ENCODE measurements at places on chromosomes 11 and 22.

- no peak for DNase-seq
These were observed 13.8 kb upstream of the SSTR3 start for GRCh38 chr22:37226087-37226486.

GRCh38 chr11:108319541-108320145 is 96.8 kb downstream of the ATM start:
- DNase-seq = no peak

- DNase-seq = no peak
These were observed 144.3 kb upstream of the ANO3 start for GRCh38 chr11:26187639-26188038.

- no peak for DNase-seq
These were observed 77.6 kb downstream of the PLEKHA7 start for GRCh38 chr11:16936643-16937042.

GRCh38 chr11:66639066-66639813 is 737 bp downstream of the RBM4 start:
- peak; percentile 22 for DNase-seq

DNA sequence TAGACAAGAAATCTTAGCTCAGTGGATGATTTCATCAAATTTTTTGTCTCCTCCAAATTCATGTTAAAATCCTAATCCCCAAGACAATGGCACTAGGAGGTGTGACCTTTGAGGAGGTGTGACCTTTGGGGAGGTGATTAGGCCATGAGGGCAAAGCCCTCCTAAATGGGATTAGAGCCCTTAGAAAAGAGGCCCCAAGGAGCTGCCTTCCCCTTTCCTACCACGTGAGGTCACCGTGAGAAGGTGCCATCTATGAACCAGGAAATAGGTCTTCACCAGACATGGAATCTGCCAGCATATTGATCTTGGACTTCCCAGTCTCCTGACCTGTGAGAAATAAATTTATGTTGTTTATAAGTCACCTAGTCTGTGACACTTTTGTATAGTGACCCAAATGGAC is 138.7 kb downstream of the TRIM29 start:
- DNase-seq = no peak

DNA sequence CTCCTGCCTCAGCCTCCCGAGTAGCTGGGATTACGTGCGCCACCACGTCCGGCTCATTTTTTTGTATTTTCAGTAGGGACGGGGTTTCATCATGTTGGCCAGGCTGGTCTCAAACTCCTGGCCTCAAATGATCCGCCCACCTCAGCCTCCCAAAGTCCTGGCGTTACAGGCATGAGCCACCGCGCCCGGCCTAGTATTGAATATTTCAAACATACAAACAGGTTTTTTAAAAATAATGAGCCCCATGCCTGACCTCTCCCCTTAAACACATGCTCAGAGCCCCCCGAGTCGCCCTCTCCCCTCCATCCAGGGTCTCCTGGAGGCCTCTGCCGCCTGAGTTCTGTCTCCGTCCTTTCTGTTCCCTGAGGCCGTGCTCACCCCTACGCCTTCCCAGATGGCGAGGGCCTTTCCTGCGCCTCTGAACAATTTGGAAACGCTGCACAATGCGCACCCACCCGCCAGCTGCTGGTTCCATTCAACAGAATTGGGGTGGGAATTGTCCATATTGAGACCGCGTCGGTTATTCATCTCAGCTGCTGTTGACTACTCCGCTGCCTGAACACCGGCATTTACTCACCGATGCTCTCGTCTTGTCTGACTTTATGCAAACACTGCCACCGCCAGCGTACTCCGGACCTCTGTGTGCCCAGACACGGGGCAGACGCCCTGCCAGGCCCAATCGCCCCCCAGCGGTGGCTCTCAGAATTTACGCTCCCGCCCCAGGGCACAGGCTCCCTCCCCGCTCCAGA is 13.6 kb upstream of the RNH1 start:
- DNase-seq = no peak

DNA sequence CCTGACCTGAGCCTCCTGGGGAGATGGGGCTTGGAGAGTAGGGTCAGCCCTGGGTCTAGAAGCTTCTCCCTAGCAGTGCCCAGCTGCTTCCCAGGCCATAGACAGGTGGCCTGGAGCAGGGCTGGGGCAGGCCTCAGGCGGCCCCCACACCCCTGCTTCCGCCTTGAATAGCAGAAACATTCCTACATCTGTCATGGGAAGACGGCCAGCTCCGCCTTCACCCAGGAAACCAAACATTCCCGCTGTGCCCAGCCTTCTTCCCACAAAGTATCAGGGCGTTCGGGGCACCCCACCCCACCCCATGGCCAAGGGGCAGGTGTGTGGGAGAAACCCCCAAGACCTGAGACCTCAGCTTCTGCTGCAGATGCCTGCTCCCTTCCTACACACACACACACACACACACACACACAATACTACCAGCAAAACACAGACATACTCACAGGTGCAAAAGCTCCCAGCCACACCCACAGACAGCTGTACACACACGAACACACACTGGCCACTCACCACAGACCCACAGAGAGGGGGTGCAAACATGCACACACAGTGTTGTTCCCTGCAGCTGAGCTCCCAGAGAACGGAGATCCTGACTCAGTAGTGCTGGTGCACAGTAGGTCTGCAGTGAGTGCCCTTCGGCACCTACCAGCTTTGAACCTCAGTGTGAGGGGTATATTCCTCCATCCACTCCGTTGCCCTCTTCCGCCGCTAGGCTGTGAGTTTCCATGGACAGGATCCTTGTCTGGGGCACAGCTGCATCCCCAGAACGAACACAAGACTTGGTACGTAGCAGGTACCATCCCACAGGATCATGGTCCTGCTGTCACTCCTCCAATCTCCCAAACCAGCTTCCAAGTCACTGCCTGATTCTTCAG is 37.4 kb downstream of the PDGFB start:
- DNase-seq = no peak

DNA sequence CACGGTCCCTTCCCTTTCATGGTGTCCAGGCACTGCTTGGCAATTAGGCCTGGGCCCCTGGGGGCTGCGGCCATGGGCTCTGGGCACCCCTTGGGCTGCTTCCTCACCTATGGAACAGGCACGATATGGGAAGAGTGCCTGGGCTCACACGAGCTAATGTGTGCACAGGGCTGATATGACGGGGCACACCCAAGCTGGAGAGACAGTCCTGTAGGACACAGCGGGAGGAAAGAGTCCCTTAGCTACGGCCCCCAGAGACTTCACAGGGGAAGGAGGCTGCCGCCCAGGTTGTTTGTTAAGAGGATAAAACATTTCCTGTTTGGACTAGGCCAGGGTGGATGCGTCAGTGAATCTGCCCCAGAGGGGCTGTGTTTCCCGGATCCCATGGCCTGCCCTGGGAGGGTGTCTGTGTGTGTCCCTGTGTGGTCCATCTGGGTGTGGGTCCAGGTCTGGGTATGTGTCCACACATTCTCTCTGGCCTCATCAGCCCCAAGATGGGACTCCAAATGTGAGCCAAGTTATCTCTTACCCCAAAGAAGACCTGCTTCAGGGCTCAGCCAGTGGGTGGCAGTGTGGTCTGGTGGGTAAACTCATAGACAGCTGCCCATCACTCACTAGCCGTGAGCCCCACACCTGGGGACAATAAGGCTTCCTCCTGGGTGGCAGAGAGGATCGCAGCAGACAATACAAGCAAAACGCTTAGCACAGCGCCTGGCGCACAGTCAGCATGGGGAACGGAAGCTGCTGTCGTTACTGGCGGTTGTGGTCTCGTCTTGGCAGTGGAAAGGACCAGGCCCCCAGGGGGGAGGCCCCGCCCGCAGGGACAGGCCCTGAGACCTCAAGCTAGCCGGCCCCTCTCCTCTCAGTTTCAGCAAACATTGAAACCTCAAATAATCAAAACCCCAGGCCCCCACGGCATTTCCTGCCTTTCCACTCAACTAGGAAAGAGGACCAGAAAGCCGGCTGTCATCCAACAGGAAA is 3.2 kb upstream of the EMID1 start:
- DNase-seq = peak; percentile 17

GRCh38 chr11:33912405-33913361 is 20.8 kb upstream of the LMO2 start:
- no peak for DNase-seq

- DNase-seq = no peak
These were observed 15.8 kb downstream of the TPST2 start for GRCh38 chr22:26574001-26574723.

- no peak for DNase-seq
These were observed 75.6 kb downstream of the SNX19 start for GRCh38 chr11:130840679-130841078.

DNA sequence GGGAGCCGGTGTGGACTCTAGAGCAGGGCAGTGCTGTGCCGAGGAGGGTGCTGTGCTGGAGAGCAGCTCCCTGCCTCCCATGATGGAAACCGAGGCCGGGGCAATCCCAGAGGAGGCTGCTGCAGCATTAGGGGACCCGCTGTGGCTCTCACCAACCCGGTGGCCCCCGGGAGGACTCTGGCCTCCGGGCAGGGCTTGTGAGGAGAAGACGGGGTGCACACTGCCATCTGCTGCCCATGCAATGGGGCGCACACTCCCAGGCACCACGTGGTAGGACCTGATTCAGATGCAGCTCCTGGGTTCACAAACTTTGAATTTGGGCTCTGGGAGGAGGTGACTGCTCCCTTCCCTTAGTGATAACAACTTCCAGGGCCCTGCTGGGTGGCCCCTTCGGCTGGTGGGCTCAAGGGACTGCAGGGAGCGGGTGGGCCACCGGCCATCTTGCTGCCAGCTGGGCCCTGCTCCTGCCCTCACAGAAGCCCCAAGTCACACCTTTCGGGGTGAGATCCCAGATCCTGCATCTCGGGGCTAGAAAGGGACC is 93.8 kb upstream of the FGF3 start:
- DNase-seq = no peak

DNA sequence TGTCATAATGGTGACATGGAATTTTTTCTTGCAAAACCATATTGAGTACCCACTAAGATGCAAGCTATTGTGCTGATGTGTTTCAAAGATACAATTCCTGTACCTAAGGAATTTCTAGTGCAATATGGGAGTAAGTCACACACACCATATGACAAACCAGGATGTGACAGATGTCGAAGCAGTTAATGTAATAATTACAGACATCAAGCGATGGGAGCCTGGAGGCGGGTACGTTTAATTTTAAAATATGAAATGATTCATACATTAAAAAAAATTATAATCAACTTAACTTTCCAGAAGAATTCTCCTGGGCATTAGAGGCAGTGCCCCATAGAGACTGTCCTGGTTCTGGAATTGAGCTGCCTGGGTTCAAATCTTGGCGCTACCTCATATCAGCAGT is 6.0 kb downstream of the SYCE3 start:
- DNase-seq = no peak

GRCh38 chr11:17535488-17535887 is 8.7 kb downstream of the USH1C start:
- no peak for DNase-seq

DNA sequence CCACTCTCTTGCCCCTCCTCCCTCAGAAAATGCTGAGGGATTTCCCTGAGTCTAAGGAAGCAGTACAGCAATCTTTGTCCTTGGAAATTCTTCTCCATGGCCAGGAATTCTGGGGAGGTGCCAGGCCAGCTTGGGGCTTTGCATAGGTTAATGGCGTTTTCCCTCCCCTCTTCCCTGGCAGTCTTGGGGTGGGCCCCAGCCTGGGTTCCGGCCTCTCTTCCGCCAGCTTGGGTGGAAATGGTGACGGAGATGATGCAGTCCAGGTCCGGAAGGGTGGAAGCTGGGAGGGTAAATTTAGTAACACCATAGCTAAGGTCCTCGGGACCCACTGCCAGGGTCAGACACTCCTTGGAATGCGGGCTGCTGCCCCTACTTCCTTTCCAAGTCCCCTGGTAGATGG is 5.0 kb downstream of the PHLDB1 start:
- DNase-seq = no peak

DNA sequence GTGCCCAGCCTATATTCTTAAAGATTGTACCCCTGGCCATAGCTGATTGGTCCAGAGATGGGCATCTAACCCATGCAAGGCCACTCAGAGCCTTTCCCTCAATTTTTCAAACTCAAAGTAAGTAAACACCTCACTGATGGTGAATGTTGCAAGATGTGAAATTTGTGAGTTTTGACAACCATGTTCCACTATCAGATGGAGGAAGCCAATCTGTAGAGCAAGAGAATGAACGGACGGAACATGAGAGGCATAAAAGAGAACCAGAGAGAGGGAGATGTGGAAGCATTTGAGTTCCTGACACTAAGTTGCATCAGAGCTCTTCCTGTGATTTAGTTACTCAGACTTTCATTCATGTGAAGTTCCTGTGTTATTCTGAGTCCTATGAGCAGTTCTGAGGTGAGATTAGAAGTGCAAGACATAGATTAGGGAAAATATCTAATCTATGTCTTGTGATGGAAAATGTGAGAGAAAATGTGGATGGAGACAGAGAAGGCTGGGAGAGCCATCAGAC is 73.3 kb downstream of the PRSS23 start:
- DNase-seq = no peak

- DNase-seq = no peak
These were observed 42.0 kb upstream of the LIPT2 start for GRCh38 chr11:74535371-74536160.

GRCh38 chr11:2570841-2571597 is 126.2 kb downstream of the KCNQ1 start:
- DNase-seq = no peak

- DNase-seq = no peak
These were observed 15.7 kb downstream of the SLN start for GRCh38 chr11:107696140-107696539.

GRCh38 chr11:27622541-27623300 is 77.5 kb downstream of the BDNF start:
- no peak for DNase-seq

DNA sequence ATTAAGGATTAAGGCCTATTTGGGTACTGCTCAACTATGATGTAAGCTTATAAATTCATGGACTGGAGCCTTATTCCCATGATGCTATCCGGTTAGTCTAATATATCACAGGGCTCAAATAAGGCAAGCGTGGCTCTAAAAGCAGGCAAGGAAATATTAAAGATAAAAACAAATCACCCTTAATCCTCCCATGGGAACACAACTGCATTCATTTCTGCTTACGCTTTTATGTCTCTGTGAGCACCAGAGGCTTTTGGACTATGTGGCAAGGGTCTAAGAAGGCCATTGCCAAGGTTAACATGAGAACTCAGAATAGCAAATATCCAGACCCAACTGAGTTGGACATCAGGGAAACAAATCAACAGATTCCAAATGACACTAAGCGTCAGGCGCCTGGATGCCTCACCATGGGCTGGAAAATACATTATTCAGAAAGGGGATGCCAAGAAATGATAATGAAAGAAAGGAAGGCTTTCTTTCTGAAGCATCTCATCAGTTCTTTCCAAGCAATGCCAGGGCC is 138.1 kb downstream of the SLC1A2 start:
- no peak for DNase-seq

- DNase-seq = no peak
These were observed 43.4 kb downstream of the MCM5 start for GRCh38 chr22:35443338-35443737.

Data from activated CD4-positive, alpha-beta T cell treated with anti-CD3 and anti-CD28 coated beads, Interleukin-2, amount 50 U/mL, for 1 hour (primary cell).